ENCODE measurements at places on chromosomes 13 and 19.
A peak's percentile ranks its signal among the peaks of the same experiment; 100 is the strongest.

GRCh38 chr13:61486496-61486895 is 70.8 kb upstream of the PCDH20 start:
- no peak for DNase-seq

DNA sequence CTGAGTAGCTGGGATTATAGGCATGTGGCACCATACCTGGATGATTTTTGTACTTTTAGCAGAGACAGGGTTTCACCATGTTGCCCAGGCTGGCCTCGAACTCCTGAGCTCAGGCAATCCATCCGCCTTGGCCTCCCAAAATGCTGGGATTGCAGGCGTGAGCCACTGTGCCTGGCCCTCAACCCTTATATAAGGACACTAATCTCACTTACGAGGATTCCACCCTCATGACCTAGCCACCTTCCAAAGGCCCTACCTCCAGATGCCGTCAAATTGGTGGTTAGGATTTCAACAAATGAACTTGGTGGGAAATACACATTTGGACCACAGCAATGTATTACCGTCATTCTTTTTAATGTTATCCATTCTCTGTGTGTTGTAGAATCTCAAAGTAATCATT is 61.0 kb downstream of the ING1 start:
- DNase-seq, result no peak

DNA sequence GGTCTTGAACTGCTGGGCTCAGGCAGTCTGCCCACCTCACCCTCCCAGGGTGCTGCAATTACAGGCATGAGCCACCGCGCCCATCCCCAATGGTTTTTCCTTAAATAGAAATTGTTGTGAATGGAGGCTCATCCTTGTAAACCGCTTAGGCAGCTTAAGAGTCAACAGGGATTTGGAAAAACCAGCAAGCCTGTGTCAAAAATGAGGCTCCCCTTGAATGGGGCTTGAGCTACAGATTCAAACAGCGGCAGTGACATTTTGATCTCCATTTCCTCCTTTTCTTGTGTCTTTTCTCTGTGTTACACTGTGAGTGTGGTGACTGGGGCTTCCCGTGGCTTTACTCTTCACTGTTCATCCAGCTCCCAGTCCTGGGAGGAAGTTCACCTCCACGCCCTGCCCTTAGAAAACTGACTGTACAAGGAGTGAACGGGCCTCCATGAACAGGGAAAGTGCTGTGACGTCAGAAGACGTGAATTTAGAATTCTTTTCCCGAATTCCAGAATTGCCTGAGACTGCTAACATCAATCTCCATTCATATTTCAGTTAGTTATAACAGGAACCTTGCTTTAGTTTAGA is 15.3 kb upstream of the RAB8A start:
- DNase-seq, result no peak

- DNase-seq, result no peak
Observed at GRCh38 chr13:72990953-72991352, 67.9 kb upstream of the KLF5 start.

DNA sequence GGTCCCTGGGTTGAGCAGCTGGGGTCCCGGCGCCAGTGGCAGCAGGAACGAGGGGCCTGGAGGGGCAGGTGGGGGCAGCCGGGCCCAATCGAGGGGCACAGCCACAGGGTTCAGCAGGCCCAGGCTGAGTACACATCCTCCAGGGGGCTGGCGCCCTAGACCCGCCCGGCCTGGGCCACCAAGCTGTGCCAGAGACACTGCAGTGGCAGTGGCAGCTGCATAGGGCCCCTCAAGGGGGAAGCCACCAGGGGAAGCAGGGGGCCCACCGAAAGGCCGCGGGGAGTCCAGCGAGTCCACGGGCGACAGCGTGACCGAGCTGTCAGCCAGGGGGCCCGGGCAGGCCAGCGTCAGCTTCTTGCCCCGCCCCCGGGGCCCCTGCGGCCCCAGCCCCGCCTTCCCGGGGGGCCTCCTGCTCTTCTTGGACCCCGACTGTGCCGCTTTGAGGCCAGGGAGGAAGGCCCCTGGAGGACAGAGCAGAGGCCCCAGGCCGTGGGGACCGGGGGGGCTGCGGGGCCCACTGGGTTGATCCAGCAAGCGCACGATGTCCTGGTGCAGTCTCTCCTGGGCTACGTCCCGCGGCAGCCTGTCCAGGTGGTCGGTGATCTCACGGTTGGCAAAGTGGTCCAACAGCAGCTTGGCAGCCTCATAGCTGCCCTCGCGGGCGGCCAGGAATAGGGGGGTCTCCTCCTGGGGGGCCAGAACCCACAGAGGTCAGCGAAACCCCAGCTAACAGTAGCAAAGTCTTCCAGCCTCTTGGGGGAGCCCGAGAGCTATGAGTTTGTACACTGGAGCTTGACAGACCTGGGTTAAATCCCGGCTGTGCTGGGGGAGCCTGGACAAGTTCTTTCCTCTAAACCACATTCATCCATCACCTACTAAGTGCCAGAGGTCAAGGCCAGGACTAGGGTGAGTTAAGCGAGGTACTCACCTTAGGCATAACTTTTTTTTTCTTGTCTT is 39.5 kb downstream of the NOTCH3 start:
- DNase-seq, result no peak

DNA sequence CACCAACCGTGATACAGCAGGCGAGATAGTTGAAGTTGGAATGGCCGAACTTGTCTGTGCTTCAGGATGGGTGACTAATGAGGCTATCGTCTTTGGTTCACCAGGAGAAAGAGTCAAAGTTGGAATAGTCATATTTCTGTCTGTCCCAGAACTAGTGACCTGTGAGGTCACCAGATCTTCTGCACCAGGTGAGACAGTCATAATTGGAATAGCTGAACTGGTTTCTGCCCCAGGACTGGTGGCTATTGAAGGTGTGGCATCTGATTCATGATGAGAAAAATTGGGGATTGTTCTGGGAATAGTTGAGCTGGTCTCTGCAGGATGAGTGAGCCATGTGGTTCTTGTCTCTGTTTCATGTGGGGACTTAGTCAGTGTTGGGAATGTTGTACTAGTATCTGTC is 71.6 kb downstream of the MUC16 start:
- DNase-seq, result no peak

DNA sequence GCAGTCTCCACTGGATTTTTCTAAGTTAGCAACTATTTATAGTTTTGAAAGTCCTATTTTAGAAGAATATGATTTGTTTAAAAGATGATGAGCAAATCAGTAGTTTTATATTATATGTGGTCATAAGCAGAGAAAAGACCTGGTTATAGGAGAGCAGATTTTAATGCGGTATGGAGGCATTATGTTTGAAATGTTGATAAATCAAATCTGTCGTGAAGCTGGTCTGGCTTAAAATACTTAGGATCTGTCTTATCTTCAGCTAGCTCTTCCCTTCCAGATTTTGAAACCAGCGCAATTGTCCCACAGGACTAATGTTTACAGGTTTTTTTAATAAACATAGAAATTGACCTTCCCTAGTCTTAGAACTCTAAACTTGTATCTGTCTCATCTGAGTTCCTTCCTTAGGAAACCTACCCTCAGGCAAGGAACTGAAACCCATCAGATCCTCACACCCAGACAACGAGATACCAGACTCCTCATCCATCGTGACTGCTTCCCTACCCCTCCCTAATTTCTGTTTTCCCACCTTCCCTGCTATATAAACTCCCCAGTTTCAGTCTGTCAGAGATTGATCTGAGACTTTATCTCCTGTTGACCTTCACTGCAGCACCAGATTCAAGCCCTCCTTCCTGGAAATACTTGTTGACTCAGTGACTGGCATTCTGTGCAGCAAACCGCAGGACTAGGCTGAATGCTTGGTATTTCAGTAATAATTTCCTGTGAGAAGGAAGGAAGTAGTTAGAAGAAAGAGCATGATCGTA is 37.8 kb upstream of the CXCL17 start:
- peak; percentile 31 for DNase-seq

GRCh38 chr13:40445557-40445990 is 220.9 kb downstream of the FOXO1 start:
- DNase-seq, result no peak

GRCh38 chr13:94217370-94217769 is 262.1 kb downstream of the DCT start:
- DNase-seq, result no peak

DNA sequence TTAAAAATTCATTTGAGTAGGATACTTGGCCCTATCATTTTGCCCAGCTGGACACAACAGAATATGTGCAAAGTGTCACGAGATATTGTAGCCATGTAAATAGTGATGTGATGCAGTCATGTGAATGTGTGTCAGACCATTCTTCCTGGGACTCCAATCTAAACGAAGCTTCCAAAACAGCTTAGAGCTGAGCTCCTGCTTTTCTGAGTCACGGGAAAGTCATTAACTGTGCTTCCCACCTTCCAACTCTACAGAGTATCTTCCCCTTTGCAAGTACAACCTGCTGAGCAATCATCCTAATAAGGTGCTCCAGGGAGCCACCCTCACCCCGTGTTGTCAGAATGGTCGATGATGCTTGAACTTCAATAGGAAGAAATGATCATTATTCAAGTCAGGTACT is 294.7 kb downstream of the MYO16 start:
- DNase-seq, result no peak

- no peak for DNase-seq
Observed at GRCh38 chr13:67651908-67652465, 421.9 kb upstream of the PCDH9 start.

DNA sequence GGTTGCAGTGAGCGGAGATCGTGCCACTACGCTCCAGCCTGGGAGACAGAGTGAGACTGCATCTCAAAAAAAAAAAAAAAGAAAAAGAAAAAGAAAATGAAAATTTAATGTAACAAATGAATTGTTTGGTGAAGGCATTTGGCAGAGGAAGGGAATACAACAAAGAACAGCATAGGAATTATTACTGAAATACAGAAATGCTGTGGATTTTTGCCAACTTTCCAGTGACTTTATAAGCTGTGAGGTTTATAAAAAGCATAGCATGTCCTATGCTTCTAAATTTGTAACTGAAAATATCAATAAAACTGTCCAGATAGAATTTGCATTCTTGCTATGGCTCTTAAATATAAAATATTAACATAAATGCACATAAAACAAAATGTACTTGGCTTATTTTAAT is 112.9 kb upstream of the IRS2 start:
- no peak for DNase-seq

DNA sequence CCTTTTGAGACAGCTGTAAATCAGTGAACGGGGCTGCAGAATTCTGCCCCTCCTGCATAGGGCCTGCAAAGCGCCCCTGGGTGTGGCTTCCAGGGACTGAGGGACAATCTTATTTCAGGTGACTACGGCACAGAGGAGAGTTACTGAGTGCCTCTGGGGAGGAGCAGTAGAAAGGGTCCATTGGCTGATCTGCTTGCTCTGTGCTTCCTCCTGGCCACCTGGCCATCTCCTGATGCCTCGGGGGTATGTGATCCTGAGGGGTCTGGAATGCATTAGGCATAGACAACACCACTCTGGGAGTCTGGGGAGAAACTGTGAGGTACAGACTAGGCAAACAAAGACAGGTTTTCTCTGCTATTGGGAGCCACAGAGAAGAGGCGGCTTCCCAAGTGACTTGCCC is 2.8 kb downstream of the KCTD15 start:
- DNase-seq, result no peak

DNA sequence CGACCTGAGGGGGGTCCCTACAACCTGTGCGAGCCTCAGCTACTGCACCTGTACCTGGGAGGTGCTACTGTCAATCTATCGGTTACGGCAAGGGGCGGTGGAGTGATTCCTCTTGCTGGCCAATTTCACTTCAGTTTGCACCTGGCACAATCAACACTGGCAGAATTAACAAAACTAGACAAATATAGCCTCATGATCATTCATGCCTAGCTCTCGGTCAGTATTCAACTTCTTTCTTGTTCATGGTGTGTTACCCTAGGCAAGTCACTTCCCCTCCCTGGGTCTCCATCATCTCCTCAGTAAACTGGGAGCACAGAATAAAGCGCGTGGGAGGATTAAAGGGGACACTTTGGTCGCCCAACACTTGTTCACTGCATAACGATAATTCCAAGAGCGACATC is 618 bp downstream of the HAUS8 start:
- no peak for DNase-seq
